ENCODE measurements at places on chromosomes 3 and 15.

DNA sequence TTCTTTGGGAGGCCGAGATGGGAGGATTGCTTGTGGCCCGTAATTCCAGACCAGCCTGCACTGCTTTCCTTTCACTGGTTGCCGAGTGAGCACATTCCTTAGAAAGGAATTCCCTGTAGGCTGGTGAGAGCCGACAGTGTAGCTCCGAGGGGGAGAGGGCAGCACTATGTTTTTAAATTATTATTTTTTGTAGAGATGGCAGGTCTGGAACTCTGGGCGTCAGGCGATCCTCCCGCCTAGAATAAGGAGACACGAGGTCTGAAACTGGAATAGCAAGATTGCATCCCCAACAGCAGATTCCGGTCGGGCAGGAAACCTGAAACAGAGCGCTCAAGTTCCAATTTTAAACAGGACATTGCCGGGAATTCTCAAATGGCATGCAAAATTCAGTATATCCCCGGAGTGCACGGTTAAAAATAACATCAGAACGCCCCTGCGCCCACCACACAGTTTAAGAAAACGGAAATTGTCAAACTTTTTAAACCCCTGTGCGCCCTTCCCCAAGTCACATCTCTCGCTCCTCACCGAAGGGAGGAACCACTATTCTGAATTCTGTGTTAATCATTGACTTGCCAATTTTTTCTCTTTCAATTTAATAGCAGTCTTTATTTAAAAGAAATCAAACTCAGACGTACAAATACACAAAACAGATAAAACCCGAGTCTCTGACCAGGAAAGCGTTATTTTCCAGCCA is 643 bp upstream of the RNU5B-1 start:
- peak; percentile 82 for DNase-seq

- no peak for DNase-seq
Measured at GRCh38 chr3:45387636-45388348, 584 bp upstream of the LARS2 start.

DNA sequence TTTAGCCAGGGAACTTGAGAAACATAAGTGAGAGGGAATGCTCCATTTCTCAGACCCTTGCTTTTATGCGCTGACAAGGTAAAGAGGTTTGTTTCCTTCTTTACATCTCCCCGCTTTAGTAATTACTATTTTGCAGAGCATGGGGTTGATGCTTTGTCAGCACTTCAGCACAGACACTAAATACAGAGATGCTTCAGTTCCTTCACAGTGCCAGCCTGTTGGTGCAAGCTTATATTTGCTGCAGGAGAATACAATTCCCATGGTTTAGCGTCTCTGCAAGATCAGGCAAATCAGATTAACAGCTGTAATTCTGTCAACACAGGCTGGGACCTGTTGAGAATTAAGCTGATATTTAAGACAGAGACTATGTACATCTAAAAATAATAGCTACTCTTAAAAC is 2.9 kb downstream of the FMN1 start:
- no peak for DNase-seq

DNA sequence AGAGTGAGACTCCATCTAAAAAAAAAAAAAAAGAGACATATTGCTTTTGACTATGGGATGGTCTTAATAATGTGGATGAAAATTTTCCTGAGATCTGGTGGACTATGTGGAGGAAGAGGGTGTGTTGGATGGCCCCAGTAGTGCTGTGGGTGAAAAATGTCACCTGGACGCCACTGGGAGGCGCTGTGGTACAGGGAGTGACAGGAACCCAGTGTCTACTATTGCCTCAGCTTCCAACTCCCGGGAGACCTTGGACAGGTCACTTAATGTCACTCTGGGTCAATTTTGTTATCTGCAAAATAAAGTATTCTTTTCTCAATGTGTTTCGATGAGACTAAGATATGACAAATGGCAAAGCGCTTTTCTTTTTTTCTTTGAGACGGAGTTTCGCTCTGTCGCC is 27.7 kb upstream of the DCP1A start:
- peak; percentile 23 for DNase-seq

GRCh38 chr15:51718219-51718618 is 19.2 kb downstream of the LYSMD2 start:
- DNase-seq = no peak

GRCh38 chr3:116034794-116035193 is 410.5 kb downstream of the LSAMP start:
- no peak for DNase-seq

GRCh38 chr3:56860939-56861338 is 59.2 kb upstream of the ARHGEF3 start:
- no peak for DNase-seq

DNA sequence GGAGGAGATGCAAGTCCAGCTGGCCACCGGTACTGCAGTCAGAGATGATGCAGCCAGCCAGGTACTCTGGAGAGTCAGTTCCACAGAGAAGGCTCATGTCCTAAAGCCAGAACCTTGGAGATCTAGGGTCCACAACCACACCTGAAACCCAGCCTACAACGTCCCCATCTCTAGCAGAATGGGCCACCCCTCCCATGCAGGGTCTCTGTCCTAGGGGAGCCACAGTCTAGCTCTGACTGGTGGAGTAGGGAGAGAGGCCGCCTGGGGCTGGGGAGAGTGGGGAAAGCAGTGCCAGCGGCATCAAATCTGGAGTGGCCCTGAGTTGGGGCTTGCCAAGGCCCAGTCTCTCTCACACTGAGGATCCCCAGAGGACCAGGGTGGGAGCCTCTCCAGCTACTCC is 43.5 kb downstream of the PTH1R start:
- DNase-seq = no peak

DNA sequence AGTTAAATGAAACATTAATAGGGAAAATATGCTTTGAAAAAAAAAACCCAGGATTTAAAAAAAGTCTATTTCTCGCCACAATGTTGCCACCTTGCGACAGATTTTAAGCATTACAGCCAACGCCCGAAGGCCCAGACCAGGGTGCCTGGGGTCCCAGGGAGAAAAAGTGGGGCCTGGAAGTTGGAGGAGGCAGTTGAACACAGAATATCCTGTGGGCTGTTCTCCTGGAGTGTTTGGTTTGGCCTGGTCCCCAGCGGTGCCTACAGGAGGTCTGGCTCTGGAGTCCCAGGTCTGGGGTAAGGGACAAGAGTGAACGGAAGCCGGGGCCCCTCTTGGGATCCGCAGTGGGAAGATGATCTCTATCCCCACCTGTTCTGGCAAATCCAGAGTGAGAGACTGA is 3.4 kb downstream of the RNU6-1 start:
- DNase-seq = peak; percentile 11

DNA sequence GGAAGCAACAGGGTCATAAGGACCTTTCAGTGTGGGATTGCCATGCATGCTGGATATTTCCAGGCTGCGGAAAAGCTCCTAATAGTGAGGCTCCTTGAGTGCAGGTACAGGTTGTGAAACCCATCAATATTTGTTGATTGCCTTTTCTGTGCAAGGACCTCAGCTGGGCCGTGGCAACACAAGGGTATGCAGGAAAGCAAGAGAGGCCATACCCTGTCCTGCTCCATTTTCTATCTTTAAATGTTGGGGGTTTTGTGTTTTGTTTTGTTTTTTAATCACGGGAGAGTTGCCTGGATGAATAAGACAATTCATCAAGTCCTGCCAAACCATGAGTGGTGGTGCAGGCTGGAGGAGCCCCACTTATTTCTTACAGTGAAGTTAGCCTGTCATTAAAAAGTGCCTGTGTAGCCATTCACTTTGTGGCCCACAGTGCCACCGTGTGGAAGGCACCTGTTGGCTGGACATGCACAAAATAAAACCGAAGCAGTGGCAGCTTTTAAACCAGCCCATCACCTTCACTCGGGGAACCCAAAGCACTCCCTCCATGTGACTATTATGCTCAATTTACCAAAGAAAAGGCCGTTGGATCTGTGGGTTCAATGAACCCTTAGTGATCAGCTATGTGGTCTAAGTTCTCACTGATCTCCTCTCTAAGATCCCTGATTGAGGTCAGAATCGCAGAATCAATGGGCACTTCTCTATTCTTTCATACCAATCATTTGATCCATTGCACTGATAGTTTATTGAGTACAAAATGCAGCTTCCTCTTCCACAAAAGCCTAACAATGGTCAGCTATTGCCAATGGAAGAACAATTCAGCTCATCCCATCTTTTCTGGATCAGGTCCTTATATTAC is 42.2 kb downstream of the CLDN18 start:
- no peak for DNase-seq

GRCh38 chr3:53071882-53072431 is 26.1 kb upstream of the SFMBT1 start:
- no peak for DNase-seq

DNA sequence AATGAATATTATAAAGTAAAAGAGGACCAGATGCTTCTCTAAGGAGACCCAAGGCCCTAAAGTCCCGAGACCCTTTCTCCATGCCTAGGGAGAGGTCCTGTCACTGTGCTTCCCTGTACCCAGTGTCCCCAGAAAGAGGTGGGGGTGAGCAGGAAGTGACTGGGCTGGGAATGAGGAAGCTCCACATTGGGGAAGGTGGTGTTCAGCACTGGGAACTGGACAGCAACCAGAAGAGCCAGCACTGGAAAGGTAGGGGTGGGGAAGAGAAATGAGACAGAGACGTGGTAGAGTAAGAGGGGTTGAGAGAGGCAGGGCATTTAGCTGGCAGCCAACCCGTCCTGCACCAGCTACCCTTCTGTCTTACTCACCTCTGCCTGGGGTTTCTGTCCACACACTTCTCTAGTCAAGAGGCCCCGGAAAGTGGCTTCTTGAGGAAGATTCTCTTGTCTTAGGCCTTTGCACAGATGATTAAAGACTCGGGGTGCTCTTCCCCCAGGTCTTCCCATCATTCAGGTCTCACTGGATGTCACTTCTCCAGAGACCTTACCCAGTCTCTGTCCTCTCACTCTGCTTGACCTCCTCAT is 12.2 kb downstream of the RRP9 start:
- DNase-seq = no peak

DNA sequence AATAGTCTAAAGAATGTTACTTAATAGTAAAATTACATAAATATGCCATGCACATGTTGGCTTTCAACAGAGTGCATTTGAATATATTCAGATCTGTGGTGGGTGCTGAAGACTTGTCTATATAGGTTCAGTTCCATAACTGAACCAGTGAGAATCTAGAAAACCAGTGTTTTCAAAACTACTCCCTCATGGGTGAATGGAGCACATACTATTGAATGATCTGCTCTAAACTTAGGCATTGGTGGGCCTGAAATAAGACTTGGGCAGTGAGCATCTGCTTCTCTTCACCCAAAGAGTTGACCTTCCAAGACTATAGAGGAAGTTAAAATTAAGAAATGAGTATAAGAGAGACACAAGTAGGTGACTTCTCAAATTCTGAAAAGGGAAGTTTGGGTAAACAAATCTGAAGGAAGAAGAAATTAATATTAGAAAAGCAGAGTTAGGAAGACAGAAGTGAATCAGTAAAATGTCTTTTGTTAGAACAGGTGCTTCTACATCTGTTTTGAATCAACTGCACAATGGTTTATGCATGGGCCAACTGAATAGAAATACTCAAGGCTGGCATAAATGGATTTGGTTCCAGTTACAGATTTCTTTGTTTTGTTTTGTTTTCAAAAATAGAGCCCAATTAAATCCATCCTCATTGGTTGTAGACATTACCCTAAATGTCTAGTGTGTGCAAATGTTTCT is 19.3 kb downstream of the ALCAM start:
- no peak for DNase-seq

DNA sequence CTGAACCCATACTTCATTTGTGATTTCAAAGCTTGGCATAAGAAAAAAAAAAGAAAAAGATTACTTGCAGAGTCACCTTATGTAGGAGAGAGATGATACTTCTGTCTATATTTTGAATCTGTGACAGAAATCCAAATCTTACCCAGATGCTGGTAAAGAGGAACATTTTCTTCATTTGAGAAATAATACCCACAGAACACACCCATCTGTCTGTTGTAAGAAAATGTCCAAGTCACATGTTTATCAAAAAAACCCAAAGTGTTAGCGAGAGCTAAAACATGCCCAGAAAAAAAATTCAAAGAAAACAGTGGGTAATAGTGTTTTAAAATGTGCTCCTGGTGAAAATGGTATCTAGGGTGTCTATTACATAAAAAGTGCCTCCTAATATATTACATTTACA is 18.0 kb upstream of the RAP2B start:
- no peak for DNase-seq

DNA sequence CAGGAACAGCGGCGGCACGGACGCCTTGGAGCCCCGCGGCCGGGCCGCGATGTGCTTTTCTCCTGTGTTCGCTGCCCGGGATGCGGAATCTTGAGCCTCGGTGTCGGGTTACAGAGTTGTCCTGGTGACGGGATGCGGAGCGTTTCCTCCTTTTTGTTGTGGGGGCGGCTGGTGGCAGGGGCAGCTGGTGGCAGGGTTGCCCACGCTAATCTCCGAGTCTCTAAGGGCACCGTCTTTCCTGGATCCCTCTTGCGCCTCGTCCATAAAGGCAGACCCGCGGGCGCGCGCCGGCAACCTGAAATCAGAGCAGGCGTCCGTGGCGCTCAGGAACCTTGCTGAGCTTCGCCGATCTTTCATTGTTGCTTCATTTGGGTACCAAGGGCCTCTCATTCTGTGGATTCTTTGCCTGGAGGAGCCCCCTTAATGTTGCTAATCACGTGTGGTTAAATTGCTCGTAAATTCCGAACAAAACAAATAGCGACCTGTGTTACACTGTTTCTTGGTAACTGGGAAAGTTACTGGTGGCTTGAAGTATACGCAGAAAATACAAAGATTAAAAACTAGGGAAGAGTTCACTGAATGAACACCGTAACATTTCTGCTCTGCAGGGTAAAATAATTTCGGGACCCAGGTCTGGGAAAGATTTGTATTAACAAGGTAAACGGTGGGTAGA is 844 bp upstream of the PFN2 start:
- DNase-seq = peak; percentile 61

GRCh38 chr3:66431494-66431893 is 69.3 kb downstream of the LRIG1 start:
- no peak for DNase-seq

GRCh38 chr3:42345811-42346210 is 64.6 kb downstream of the LYZL4 start:
- no peak for DNase-seq

DNA sequence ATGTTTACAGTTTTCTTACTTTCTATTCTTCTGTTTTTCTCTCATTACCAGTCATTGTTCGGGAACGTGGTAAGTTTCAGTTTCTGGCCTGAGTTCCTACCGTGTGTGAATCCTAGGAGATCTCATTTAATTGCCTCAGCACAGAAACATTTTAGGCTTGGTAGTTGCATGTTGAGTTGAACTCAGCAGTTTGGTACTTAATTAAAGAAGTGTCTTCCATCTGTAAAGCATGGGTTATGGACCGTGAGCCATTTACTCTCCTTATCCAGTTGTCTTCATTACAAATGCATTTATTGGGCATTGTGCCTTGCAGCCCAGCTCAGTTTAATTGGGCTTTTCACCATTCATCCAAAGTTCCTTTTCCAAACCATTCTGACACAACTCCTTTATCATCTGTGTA is 142.1 kb upstream of the CHRM5 start:
- DNase-seq = no peak

- no peak for DNase-seq
Measured at GRCh38 chr3:153670577-153670976, 450.6 kb upstream of the ARHGEF26 start.

DNA sequence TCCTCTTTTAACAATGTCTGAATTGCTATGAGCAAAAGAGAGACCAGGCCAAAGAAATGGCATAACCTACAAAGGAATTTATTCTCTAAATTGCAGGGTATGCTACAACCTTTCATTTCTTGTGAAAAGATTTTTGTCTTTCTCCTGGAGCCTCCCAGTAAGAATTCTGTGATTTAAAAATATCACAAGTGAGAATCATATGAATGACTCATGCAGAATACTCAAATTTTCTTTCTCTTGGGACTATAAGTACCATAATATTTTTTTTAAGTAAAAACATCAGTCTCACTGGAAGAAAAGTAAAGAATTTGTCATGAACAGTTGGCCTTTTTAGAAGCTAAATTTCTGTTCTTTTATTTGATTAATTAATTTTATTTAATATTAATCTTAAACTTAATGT is 26.3 kb downstream of the SYNPR start:
- DNase-seq = no peak

- no peak for DNase-seq
Measured at GRCh38 chr3:53022647-53023046, 23.2 kb downstream of the SFMBT1 start.
